ENCODE measurements at places on chromosomes 2 and 18.

DNA sequence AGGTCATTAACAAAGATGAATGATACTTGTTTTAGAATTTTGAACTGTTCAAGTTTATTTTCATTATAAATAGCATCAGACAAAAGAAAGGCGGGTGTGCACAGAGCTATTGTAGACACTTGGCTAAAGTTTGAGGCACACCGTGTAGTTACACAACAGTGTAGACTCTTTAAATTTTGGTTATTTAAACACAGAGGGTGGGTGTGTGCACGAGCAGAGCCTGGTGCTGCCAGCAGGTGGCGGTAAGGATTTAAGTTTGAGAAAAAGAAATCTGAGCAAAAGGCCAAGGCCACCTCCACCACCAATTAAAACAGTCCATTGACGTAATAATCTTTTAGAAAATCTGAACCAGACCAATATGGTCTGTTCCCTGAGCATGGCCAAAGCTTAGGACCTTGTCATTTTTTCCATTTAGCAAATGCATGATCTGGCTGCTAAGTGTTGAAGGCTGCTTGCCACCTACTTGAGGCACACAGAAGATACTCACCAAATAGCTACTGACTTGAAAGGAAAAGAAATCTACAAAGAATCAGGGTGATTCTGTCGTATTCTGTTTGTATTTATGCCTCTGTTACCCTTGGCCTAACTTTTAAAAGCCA, 14.3 kb downstream of the COPS7B start:
- no peak for DNase-seq

DNA sequence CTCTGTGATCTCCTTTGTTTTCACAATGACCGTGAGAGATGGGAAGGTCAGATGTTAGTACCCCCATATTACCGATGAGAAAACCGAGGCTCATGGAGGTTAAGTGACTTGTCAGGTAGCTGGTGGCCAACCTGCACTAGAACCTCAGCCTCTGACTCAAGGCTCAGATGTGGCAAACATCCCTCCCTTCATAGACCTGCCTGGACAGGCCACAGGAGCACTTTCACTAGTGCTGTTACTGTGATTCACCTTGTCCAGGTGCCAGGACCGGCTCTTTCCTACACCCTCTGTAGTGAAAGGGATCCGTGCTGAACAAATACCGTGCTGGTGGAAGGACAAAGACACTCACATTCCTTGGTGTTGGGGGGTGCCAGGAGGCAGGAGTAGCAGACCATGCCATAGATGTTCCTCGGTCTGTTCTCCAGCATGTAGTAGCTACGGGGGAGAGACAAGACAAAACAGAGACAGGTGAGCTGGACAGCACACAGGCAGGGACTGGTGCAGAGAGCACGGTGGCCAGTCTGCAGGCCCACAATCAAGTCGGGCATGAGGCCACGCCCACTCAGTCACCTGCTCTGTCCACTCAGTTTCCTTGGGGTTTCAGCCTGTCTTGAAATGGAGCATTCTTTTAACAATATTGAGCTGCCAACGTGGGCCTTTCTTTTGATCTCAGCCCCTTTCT, 65.9 kb downstream of the EDAR start:
- DNase-seq, result no peak

- DNase-seq, result no peak
Observed at GRCh38 chr18:29234751-29235150, 1057.8 kb upstream of the CDH2 start.

- no peak for DNase-seq
Observed at GRCh38 chr2:55309446-55309845, 40.4 kb upstream of the MTIF2 start.

DNA sequence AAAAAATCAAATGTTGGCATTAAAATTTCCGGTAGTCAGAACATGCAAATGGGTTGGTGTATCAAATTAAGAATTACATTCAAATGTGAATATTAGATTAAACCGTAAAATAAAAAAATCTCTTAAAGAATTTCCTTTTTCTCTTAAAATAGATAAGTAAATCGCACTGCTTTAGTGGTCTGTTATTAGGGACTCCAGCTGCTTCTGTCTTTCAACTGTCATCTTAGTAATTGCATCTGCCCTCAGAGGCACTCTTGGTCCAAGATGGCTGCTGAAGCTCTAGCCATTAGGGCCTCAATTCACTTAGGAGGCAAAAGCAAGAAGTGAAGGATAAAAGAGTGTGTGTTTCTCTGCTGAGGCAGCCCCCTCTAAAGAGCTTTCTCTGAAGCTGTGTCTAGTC, 132.4 kb downstream of the MGAT5 start:
- DNase-seq, result no peak

- no peak for DNase-seq
Observed at GRCh38 chr2:63432373-63432772, 155.9 kb downstream of the WDPCP start.

DNA sequence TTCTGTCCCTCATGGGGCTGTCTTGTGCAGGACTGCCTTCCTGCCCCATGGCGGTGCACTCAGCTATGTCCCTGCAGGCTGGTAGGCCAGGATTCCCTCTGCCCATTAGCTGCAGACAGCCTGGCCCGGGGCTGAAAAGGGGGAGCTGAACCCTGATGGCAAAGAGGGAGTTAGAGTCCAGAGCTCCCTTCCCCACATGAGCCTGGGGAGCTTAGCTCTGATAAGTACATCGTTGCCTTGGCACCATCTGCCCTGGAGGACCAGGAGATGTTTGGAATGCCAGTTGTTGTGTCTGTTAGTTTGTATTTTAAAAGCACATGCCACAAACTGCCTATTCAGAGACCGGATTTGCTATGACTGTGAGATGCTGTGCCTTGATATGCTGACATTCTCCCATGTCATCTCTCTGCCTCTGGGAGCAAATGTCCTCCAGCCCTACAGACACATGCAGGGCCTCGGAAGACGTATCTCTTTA, 65.1 kb upstream of the AFF3 start:
- no peak for DNase-seq

GRCh38 chr2:234292205-234292961, 204.5 kb downstream of the ARL4C start:
- peak; percentile 65 for DNase-seq

GRCh38 chr2:129458436-129458835, 521.0 kb upstream of the RAB6C start:
- no peak for DNase-seq

- no peak for DNase-seq
Observed at GRCh38 chr2:31110431-31110830, 27.8 kb downstream of the GALNT14 start.

DNA sequence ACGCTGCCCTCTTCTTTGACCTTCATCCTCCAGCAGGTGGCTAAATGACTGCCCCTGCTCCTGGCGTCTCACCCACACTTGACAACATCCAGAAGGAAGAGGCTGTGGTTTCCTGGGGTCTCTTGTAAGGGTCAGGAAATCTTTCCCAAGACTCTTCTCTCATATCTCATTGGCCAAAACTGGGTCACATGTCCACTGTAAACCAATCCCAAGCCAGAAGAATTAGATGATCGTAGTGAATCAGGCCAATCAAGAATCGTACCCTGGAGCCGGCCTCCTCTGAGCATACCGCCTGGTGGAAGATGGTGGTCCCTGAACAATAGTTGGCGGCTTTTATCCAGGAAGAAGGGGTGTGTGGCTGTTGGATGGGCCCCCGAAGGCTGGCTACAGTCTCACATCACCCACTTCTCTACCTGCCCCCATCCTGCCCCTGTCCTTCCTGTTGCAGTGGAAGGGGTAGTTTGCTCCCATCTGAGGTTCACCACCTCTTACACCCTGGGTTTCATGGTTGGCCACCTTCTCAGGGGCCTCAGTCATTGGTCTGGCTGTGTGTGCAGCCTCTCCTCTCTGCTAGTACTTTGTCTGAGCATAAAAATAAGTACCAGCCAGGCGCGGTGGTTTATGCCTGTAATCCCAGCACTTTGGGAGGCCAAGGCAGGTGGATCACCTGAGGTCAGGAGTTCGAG, 3.8 kb downstream of the SAG start:
- no peak for DNase-seq

GRCh38 chr2:144027593-144027992, 492.3 kb downstream of the ZEB2 start:
- DNase-seq, result no peak

- no peak for DNase-seq
Observed at GRCh38 chr2:128438586-128438985, 119.9 kb upstream of the HS6ST1 start.

DNA sequence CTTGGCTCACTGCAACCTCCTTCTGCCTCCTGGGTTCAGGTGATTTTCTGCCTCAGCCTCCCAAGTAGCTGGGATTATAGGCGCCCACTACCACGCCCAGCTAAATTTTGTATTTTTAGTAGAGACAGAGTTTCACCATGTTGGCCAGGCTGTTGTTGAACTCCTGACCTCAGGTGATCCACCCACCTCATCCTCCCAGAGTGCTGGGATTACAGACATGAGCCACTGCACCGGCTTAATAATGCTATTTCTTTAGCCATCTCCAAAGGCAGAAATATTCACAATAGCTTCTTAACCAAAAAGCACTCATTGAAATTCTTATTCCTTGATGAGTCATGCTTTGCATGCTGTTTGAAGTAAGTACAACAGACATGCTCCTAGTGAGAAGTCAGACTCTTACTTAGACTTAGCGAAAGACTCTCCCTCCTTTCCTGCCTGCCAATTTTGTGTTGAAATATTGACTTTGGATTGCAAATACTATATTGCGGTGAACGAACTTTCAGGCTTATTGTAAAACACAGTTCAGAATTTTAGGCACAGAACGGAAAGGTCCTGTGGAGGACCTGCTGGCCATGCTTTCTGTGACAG, 4.4 kb downstream of the ACTR3 start:
- DNase-seq, result no peak

GRCh38 chr2:63514781-63515180, 73.5 kb downstream of the WDPCP start:
- no peak for DNase-seq

DNA sequence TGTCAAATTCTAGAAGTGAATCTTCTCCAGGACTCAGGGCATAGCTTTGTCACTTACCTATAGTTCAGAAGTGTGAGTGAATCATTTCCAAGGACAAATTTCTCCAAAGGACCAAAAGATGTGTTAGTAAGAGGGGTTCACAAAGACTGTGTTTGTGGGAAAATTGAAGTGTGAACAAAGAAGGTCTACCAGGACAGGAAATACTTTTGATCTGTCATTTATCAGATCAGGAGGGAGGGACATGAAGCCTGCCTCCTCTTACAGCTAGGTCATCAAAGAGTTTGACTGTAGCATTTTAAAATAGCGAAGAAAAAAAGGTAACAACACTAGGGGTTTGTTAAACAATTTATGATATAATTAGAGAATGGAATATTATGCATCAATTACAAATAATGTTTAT, 2.0 kb upstream of the CD28 start:
- DNase-seq, result no peak

DNA sequence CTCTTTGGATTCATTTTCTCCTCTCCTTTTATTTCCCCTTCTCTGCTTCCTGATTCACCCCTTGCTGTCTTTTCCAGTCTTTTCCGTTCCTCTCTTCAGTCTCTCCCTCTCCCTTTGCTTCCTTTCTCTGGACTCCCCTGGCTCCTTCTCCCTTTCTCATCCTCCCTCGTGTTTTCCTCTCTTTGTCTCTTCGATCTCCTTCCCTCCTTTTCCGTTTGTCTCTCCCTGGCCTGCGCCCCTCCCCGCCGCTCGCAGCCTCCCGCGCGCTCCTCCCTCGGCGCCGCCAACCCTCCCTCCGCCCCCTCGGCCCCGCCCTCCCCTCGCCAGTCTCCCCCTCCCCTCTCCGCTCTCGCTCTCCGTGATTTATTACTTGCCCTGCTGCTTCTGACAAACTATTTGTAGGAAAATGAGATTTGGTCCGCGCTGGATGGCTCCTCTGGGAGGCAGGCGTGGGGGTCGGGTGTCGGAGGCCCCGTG, 46.0 kb upstream of the PAX8 start:
- DNase-seq, result no peak

DNA sequence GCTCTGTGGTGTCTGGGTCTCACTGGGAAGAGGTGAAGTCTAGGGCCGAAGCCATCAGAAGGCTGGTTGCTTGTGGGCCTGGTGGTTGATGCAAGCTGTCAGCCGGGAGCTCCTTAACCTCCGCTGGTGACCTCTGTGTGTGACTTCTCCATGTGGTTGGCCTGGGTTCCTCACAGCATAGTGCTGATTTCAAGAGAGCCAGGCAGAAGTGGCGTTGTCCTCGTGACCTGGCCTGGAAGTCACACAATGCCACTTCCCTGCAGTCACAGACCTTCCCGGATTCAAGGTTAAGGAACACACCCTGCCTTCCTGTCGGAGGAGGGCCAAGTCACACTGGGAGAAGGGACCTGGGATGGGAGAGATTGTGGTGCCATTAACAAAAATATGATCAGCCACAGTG, 303.7 kb upstream of the HS6ST1 start:
- DNase-seq, result no peak

- no peak for DNase-seq
Observed at GRCh38 chr2:165529130-165529529, 59.6 kb downstream of the CSRNP3 start.

- DNase-seq, result no peak
Observed at GRCh38 chr2:88307817-88308216, 137.7 kb downstream of the THNSL2 start.

- no peak for DNase-seq
Observed at GRCh38 chr18:75048776-75049454, 160.0 kb downstream of the PTGR3 start.

DNA sequence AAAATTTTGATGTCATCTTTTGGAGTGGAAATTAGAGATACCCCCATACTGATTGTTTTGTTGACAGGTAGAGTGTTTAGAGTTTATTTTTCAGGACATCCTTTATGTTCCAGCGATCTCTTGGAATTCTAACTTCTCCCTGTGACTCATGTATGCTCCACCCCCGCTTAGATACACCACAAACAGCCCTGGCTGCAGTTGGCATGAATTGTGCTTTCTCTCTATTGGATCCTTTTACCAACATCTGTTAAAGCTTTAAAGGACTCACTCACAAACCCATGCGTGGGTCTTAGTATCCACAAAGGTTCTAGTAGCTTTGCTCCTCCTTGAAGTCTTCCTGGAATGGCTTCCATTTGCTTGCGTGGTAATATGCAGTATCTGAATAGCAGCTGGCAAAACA, 409.5 kb upstream of the POU3F3 start:
- no peak for DNase-seq

DNA sequence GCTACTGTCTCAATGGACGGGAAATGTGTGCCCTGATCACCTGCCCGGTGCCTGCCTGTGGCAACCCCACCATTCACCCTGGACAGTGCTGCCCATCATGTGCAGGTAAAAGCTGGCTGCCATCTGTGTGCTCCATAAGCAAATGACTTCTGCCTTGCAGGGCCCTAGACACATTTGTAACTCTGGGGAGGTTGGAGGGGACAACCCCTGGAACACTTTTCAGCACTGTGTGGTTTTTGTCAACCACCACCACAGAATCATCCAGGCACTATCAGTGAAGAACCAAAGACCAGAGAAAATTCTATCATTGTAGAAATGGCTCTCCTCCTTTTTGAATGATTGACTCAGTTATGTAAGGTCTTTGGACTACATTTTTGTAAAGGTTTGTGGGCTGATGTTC, 84.3 kb downstream of the FEZ2 start:
- DNase-seq, result no peak

- no peak for DNase-seq
Observed at GRCh38 chr2:238425979-238426567, 654 bp upstream of the ASB1 start.

GRCh38 chr2:231530099-231531011, at the start of gene NMUR1:
NMUR1 (minus strand) TSS chr2:231530445; CDS start chr2:231530361, 84 bp downstream.
- DNase-seq, result peak; percentile 81
